Cerebellar nuclear complex (tissue), 1 donor: ENCODE measurements at places on chromosomes 4 and X.

DNA sequence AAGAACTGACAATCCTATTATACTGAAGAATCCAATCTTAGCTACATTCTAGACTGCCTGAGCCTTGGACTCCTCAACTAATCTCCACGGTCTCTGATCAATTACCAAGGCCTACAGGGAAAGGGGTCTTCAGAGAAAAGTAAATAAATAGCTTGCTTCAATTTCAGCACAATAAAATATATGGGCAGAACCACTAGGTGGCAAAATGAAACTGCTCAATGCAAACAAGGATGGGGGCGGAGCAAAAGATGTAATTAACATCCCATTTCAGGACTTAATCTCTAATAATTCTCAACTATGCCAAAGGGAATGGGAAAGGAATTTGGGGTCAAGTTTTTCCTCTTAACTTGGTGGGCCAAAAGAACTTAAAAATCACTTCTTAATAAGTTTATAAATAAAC, 78.4 kb upstream of the MAP3K15 start:
- DNase-seq = no peak

DNA sequence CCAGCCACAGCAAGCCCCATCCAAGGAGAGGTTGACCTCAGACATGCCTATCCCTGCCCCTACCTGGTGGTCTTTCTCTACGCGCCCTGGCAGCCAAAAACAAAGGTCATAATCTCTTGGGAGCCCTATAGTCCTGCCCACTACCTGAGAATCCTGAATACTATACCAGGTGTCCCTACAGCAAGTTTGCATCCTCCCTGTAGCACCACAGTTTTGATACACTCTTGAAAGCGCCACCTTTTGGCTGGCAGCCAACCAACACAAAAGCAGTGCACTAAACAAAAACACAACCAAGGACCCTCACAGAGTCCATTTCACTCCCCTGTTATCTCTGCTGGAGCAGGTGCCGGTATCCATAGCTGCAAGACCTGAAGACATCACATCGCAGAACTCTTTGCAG, 523.8 kb upstream of the CPEB2 start:
- no peak for DNase-seq

DNA sequence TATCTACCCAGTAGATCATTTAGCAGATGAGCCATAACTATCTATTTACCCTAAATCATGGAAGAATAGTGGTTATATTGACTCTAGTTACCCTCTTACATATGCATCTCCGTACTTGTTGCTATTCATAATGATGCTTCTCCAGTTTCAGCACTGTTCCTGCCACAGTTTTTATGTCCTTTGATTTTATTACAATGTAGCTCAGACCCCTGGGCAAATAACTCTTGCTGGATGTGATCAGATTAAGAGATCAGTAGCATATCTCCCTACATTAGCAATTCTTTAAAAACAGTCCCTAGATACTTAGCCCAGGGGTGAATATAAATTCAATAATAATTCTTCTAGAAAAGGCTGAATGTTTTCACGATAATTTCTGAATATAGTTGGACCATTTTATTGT, 696.5 kb downstream of the ADGRL3 start:
- no peak for DNase-seq

DNA sequence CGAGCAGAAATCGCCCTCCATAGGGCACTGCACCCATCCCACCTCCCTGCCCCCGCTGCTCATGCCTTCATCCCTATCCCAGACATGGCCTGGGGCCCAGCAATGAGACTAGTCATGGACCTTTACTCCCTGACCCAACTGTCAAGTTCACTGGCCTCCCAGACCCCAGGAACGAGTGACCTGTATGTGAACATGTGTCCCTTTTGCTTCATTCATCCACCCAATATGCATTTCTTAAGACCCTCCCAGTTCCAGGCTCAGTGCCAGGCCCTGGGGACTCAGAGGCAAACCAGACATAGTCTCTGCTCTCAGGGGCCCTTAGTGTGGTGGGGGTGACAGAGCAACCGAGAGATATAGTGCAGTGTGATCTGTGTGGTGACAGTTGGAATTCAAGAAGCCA, 67.0 kb downstream of the EFNB1 start:
- no peak for DNase-seq

- DNase-seq = no peak
Observed at GRCh38 chr4:24471486-24472160, 112.7 kb downstream of the DHX15 start.

DNA sequence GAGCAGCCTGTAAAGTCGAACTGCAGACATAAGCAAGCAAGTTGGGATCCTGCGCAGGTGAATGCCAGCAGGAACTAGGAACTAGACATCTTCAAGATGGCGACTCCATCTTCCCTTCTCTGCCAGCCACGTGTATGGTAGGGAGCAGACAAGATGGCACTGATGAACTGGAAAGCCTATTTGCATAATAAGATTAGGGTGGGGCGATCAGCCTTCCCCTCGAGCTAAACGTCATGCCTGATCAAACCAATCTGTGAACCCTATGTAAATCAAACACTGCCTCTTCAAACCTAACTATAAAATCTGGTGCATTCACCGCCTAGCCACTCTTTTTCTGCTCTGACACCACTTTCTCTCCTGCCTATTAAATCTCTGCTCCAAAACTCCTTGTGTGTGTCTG, 28.1 kb upstream of the LGI2 start:
- no peak for DNase-seq

DNA sequence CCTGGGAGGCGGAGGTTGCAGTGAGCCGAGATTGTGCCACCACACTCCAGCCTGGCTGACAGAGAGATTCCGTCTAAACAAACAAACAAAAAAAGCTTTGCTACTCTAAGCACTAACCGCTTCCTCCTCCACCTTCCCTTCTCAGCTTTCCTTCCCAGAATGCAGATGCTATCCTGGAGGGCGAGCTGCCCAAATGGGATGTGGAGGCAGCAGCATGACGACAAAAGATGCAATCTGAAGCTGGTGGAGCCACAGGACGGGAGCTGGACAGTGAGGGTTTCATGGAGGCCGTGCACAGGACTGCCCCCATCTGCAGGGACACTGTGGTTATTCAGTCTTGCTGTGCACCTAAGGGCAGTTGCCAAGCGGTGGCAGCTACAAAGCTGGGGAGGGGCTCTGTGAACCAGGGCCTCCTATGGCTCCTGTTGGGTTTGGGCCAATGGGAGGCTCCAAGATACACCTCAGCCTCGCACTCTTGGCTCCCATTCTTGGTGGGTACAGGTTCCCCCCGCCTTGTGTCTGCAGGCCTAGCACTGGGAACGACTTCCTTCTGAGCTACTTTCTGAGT, 47.4 kb downstream of the WDR1 start:
- no peak for DNase-seq

GRCh38 chrX:153806999-153807575, 12.6 kb downstream of the SSR4 start:
- DNase-seq = no peak

DNA sequence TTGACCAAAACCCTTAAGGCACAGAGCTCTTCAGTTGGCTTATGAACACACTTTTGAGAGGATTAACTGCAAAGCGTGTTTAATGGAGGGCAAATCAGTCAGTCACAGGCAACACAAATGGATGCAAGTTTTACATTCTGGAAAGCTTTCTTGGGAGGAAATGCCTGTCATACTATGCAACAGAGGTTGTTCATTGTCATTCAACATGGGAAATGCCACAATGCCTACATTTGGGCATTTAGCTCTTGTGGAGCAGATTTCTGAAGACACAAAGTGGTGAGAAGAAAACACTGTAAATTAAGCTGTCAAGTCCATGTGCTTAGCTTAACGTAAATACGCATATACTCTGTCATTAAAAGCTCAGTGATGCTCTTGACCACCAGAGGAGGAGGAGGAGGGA, 41.1 kb downstream of the CBLL2 start:
- no peak for DNase-seq
